GM12864 (cell line): ENCODE measurements at places on chromosomes 12 and 14.

- DNase-seq = no peak
Observed at GRCh38 chr12:123914726-123915333, 57.8 kb downstream of the CCDC92 start.

DNA sequence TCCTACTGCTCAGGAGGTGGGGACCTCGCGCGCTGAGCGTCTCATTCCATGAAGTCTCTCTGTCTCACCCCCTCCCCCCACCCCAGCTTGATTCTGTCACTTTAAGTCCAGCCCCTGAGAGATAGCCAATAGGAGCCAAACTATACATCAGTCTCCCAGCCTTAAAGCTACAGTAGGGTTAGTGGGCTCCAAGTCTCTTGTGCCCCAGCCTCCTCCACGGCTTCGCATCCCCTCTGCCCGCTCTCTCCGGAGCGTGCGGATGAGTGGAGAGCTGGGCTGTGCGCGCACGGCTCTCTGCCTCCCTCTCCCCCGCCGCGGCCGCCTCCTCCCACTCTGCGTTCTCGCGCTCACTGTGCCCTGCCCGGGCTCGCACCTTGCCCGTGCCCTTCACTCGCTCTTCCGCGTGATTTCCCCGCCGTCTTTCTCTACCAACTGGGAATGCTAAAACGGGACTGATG is at the start of gene ESRRB:
Gene ESRRB (plus strand): TSS at position 191 of the 458 bp plus-strand sequence. CDS start 265 bp downstream, at position 456.
- DNase-seq = no peak

DNA sequence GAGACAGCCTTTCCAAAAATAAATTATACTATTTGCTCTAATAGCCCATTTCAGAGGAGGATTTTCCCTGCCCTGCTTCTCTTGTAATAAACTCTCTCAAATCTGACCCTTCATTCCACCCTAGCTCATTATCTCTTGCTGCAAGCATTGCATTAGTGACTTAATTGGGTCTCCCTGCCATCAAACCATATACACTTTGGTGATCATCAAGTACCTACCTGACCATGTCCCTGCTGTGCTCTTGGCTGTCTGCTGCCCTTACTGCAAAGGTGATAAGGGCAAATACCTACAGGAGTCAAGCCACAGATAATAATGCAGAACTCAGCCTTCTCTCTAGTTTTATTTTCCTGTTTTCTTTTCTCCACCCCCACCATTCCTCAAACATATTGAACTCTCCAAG is 88.4 kb downstream of the LIN7A start:
- no peak for DNase-seq

GRCh38 chr12:94204499-94205247 is 56.3 kb downstream of the PLXNC1 start:
- no peak for DNase-seq

DNA sequence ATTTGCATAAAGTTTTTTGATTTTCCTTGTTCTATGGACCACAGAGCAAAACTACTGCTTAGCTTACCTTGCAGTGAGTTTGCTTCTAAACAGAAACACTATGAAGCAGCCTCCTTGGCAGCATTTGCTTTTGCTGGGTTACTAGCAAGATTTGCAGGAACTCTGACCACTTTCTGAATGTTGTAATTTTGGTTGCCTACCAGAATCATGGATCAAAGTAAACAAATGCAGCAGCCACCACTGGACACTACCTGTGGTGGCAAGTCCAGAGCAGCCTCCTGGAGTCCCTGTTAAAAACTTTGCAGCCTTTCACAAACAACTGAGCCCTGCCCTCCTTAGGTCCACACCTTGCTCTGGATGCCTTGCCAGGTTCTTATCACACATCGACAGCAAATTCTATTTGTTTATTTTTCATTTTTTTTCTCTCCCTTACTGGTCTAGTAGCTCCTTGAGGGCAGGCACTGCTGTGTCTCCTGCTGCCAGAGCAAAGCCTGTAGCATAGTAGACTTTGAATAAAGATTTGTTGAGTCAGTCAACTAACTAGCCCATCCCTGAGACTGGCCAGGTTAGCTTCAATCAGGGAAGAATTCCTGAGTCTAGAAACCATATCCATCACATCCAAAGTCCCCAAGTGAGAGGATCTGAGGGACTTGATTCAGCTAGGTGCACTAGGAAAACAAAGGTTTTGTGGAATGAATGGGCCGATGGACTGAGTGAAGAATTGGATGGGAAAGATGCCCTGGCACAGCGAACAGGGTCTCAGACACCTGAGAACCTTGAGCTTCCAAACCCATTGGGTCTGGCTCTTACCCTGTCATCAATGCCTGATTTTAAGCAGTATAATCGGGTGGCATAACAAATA is 5.7 kb downstream of the TTC6 start:
- DNase-seq = no peak

- DNase-seq = no peak
Observed at GRCh38 chr14:74015963-74016362, 3.1 kb downstream of the ENTPD5 start.

GRCh38 chr12:98669751-98670150 is 24.7 kb downstream of the APAF1 start:
- DNase-seq = no peak

GRCh38 chr14:64807551-64807950 is 72.2 kb downstream of the SPTB start:
- DNase-seq = no peak
